ENCODE measurements at places on chromosomes 12 and 14. TPM values are rescaled to one million over a fixed set of nuclear protein-coding genes. Genes with fewer than 3 reads are reported as not detected.

DNA sequence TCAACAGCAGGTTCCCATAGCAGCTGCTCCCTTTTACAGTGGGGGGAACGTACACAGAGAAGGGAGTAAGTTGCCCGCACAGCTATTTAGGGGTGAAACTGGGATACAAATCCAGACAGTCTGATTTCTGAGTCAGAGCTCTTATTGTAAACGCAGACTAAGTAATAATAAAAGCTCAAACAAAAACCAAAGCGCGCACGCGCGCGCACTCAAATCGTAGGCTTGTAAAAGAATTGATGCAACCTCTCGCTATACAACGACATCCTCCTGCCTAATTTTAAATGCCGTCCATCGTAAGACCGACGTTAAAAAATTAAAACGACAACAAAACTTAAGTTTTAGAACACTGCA is 747 bp upstream of the DACT1 start:
- peak; percentile 76 for DNase-seq

DNA sequence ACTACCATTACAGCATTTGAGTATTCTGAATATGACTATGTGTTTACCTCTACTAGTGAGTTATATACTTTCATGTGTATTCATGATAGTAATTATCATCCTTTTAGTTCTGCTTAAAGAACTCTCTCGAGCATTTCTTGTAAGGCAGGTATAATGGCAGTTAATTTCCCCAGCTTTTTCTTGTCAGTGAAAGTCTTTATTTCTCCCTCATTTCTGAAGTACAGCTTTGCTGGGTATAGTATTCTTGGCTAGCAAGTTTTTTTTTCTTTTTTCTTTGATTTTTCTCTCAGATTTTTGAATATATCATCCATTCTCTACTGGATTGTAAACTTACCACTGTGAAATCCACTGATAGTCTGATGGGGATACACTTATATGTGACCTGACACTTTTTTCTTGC is 165.9 kb upstream of the ARHGAP5 start:
- no peak for DNase-seq

DNA sequence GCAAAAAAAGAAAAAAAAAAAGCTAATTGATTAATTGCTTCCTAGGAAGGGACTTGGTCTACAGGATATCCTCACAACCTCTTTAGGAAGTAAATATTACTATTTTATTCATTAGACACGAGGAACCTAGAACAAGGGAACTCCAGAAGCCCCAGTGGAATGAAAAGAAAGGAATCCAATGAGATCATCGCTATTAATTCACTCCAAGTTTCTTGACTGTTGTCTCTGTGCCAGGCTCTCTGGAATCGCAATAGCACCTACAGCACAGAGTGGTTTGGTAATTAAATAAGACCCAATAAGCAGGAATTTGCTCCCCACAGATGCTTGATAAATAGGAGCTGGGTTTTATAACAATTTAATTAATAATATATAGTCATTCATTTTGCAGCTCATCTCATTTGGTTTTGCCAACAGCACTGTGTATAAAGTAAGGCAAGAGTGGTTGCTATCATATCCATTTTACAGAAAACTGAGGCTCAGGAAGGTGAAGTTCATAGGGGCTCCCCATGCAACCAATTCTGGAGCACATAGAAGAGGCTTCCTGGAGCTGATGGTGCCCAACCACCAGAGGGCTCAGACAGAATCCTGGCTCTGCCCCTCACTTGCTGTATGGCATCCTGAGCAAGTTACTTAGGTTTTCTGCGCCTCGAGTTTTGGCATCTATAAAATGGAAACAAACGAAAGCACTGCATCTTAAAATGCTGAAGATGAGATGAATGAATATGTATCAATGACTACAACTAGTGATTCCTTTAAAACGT is 420.2 kb downstream of the MED13L start:
- DNase-seq = no peak

DNA sequence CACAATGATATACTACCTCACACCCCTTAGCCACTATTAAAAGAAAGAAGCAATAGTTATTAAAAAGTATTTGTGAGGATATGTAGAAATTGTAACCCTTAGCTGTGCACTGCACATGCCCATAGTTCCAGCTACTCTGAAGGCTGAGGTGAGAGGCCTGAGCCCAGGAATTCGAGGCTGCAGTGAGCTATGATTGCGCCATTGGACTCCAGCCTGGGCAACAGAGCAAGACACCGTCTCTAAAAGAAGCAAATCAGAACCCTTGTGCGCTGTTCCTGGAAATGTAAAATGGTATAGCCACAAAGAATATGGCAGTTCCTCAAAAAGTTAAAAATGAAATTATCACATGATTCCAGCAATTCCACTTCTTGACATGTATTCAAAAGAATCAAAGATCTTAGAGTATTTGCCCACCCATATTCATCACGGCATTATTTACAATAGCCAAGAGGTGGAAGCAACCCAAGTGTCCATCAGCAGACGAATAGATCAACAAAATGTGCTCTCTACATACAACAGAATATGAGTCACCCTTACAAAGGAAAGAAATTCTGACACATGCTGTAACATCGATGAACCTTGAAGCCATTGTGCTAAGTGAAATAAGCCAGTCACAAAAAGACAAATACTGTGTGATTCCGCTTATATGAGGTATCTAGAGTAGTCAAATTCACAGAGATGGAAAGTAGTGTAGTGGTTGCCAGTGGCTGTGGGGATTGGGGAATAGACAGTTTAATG is 23.7 kb upstream of the YLPM1 start:
- no peak for DNase-seq

CMA1 gene
- total RNA-seq = not detected

- no peak for DNase-seq
Observed at GRCh38 chr12:27711317-27711682, 668 bp downstream of the MRPS35 start.

- DNase-seq = no peak
Observed at GRCh38 chr12:101634724-101635123, 40.0 kb downstream of the MYBPC1 start.

DNA sequence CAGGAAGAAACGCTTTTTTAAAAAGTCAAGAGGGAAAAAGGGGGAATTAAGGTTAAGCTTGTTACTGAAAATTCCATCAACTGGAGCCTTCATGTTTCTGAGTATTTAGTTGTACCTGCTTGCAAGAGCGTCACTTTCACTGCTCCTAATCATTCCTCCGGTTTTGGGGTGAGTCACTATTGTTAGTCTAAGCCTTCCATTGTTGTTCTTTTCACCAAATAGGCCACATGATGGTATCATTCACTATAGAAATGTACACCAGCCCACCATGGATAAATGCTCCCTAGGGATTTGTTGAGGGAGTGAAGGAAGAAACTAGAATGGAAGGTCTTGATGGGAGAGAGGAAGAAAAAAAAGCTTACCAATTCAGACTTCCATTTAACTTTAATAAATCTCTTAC is 3.0 kb downstream of the IL22 start:
- peak; percentile 53 for DNase-seq

DNA sequence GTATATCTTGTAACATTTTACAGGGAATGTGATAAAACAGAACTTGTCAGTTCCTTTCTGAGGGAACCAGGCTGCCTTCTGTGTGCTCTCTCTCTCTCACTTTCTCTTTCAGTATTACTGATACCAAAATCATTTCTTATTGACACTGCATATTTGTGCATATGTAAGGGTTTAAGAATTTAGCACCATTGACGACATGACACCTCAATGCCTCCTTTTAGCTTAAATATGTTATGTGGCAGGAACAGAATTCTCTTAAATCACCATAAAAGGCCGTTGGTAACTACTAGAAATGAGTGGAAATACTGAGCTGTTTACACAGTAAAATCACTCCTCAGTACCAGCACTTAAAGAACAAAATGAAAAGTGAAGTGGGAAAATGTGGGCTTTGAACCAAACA is 457.7 kb upstream of the SYT1 start:
- no peak for DNase-seq

- DNase-seq = no peak
Observed at GRCh38 chr14:98840091-98840490, 431.9 kb downstream of the BCL11B start.

WDR89 gene
- 32.8 TPM for total RNA-seq

DNA sequence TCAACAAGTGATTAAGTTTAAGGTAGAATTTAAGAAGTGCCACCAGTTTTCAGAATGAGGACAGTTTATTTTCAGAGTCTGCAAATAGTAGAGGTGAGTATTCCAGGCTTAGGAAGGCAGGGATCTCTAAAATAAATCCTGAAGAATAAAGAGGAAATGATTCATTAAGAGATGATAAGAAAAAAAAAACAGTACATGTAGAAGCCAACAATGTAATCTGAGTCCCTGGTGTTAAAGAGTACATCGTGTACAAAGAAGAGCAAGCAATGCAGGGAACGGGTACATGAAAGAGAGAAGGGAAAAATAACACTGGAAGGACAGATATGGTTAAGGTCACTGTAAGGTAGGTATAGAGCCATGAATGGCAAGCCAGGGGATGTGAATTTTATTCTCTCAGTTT is 95.2 kb upstream of the FOXG1 start:
- peak; percentile 53 for DNase-seq

SMIM10L1 gene
- total RNA-seq = 7.9 TPM

DNA sequence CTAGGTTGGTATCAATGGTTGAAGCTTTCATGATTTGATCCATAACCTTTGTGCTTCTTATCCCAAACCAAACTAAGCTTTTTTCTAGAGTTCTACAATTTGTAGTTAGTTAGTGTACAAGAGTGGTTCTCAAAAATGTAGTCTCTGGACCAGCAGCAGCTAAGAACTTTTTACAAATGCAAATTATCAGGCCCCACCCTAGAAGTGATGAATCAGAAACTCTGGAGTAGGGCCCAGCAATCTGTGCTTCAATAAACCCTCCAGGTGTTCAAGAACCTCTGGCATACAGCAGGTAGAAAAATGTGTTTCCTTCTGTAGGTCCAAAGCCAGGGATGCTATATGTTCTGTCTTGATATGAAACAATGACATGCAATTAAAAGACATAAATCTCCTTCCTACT is 26.1 kb upstream of the ACTR6 start:
- no peak for DNase-seq

- DNase-seq = no peak
Observed at GRCh38 chr14:57391517-57392195, 1.3 kb downstream of the NAA30 start.

GRCh38 chr14:71815110-71815509 is 117.1 kb upstream of the RGS6 start:
- DNase-seq = no peak

ZBTB42 gene
- total RNA-seq = 2.9 TPM

- peak; percentile 82 for DNase-seq
Observed at GRCh38 chr12:53972152-53972702, 699 bp upstream of the HOXC11 start.
